Effector CD4-positive, alpha-beta T cell (primary cell): ENCODE measurements at places on chromosomes 6 and 20.

DNA sequence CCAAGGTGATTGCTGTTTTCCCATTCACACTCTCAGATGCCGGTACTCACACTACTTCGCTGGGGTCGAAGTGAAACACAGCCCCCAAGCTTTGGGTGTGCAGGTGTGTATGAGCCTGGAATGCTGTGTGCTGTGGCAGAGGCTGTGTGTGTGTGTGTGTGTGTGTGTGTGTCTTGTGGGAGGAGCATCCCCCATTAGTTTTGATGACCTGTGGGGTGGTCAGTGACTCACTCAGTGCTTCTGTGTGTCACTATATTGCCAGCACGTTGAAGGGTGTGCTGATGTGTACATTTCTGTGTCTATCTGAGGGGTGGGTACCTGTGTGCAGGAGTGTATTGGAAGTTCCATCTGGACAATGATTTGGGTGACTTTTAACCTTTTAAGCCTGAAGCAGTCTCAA, 5.0 kb upstream of the SLC12A5 start:
- no peak for DNase-seq

- DNase-seq = no peak
Measured at GRCh38 chr20:31710423-31711108, 12.1 kb downstream of the BCL2L1 start.

GRCh38 chr20:25408890-25409289, 1.4 kb downstream of the GINS1 start:
- no peak for DNase-seq

- no peak for DNase-seq
Measured at GRCh38 chr6:150539568-150539967, 60.1 kb upstream of the PLEKHG1 start.

GRCh38 chr20:20037960-20038359, 14.3 kb downstream of the CRNKL1 start:
- no peak for DNase-seq

GRCh38 chr6:3324262-3324942, 65.7 kb downstream of the PSMG4 start:
- no peak for DNase-seq

- no peak for DNase-seq
Measured at GRCh38 chr6:88705601-88706000, 257.8 kb downstream of the RNGTT start.

DNA sequence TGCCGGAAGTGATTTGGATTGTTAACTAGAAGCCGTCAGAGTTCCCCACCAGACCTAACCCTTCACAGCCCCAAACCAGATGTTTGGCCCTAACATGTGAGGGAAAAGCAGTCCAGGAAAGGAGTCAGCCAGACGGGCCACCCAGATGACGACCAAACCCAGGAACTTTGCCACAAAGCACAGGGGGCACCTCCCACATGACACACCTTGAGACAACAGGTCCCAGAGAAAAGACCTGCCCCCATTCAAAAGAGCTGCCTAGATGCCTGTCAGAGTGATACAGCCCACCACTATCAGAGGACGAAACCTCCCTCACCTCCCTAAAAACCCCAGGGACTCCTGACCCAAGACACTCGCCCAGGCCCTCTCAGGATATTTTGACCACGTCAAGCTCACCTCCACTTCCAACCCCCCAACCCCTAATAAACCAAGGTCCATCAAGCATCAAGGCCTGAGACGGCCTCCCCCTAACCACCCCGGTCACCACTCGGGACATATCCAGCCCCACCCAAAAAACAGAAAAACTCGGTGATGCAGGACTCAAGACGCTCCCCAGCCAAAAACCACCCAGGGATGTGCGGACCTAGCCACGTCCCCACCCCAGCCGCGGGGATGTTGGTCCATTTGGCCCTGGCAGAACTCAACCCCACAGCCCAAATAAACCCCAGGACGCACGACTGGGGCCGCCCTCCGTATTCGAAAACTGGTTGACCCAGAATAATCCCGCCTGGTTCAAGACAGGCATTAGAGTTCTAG, 662 bp downstream of the ZNF343 start:
- no peak for DNase-seq

- DNase-seq = no peak
Measured at GRCh38 chr6:133815313-133815712, 73.6 kb upstream of the TCF21 start.

DNA sequence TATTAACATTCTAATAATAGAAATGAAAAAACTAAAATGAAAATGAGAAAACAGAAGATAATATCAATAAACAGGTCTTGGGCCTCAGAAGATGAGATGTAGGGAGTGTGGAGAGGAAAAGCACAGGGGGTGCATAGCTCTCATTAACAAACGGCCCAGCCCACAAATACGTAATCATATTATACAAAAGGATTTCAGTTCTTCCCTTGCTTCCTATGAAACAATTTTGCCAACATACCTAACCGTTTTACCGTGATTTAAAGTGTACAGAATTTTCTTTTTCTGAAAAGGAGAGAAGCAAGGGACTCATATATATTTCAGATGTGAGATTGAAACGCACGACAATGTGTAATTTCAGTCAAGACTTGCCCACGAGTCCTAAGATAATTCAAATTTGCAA, 136.0 kb downstream of the HFE start:
- no peak for DNase-seq

DNA sequence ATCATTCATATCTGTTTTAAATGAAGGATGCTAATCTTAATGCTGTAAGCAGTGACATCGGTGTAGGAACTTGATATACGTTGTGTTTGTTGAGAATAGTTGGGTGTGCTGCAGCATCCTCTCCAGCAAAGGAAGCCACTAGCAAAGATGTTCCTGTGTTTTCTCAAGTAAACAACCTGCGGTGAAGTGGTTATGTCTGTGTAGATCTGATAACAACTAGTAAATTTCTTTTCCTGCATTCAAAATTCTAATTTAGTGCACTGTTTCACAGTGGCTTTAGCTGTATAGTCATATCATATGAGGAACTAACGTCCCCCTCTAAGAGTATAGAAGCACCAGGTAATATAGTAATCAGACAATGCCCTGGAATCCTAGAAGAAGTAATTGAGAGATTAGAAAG, 38.7 kb downstream of the NCOA7 start:
- no peak for DNase-seq

GRCh38 chr20:3815703-3816315, 4.5 kb upstream of the AP5S1 start:
- DNase-seq = no peak

DNA sequence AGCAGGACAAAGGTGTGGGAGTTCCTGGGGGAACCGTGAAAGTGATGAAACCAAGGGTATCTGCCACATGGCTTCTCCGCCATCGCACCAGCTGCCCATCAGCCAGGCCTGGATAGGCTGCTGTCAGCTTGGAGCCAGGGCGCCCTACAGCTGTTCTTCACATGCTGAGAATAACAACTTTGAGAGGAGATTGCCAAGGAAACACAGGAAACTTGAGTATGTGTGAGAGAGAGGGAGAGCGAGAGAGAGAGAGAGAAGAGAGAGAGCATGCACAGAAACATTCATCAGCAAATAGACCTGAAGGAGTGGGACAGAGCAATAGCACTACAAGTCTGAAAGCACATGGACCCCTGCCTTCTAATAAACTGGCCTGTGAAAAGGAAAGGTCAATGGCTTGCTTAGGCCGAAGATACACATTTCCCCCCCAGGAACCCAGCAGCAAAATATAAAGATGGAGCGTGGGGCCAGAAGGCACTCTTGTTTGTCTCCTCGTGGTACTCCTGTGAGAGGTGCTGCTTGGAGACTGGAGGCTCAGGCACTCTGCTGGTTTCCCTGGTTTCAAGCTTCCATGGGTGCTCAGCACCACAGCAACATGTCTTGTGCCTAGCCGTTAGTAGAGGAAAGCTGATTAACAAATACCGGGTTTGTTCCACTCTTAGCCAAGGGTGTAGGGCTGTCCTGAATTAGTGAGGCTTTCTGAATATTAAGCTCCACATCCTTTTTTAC, 53.0 kb downstream of the SNAP25 start:
- DNase-seq = no peak

- DNase-seq = no peak
Measured at GRCh38 chr20:46088409-46089166, 1.2 kb downstream of the NCOA5 start.

GRCh38 chr20:46240881-46241280, 67.4 kb downstream of the CDH22 start:
- no peak for DNase-seq

GRCh38 chr6:133242637-133243585, 1.8 kb downstream of the EYA4 start:
- no peak for DNase-seq

GRCh38 chr6:14876778-14877613, 368.9 kb upstream of the JARID2 start:
- peak; percentile 7 for DNase-seq

- DNase-seq = no peak
Measured at GRCh38 chr20:44245977-44246376, 1.1 kb upstream of the GDAP1L1 start.

GRCh38 chr6:14735956-14736486, 509.8 kb upstream of the JARID2 start:
- DNase-seq = no peak
